Neural crest cell (in vitro differentiated cells): ENCODE measurements at places on chromosomes 4 and X. TPM values are rescaled to one million over a fixed set of nuclear protein-coding genes. Genes with fewer than 3 reads are reported as not detected.

The TBC1D8B gene
- 1.1 and 1.5 TPM in 2 replicates for total RNA-seq

The TCEAL7 gene
- 15.3 and 18.9 TPM in 2 replicates for total RNA-seq

GRCh38 chr4:55617587-55618197, 18.4 kb downstream of the NMU start:
- DNase-seq: no peak

DNA sequence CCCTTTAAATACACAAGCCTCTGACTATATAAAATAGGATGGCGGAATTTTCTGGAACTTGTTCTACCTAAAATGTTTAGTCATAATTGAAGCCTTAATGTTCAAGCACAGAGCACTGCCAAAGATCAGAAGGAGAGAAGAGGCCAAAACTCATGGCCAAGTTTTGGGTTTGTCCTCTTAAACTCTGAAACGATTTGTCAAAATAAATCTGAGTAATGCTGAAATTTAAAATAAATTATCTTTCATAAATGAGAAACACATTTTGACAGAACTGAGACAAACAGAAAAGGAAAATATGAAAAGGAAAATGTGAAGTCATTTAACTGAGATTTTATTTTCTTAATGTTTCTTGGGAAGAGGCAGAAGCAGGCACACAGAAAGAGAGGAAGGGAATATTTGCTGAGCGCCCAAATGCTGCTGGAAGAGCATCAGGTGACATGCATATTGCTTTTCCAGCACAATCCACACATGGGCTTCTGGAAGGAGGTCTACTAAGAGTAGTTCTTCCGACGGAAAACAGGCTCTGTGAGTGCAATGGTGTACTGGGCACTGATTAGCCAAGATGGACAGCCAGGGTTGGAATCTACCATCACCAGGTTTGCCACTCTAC, 47.4 kb upstream of the ZNF518B start:
- DNase-seq: no peak

- DNase-seq: no peak
These were observed 22.4 kb downstream of the GAB1 start for GRCh38 chr4:143358923-143359643.

The GAGE1 gene
- not detected in 2 replicates for total RNA-seq

DNA sequence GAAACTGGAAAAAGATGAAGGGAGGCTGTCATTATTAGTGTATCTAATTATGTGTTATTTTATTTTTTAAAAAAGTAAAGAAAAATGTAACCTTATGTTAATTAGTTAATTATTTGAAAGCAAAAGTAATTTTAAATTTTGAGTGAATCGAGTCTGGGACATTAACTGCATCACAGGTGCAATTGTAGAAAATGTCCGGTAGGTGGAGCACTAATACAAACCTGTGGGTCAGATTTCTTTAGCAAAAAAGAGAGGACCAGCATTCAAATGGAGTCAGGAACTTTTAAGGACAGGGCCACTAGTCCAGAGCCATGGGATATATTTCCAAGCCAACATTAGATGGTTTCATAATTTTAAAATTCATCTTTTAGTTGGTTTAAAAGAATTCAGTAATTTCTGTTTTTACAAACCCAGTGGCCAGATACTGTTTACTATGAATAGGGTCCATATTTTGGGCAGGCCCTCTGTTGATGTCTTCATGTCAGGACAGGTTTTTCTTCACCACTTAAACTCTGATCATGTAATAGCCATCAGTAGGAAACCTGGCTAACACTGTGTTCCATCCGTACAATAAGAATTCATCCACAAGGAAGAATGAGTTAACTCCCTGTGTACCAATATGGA, 27.2 kb downstream of the BST1 start:
- DNase-seq: no peak

The FANCB gene
- total RNA-seq: 16.1 and 19.5 TPM in 2 replicates

GRCh38 chr4:107468156-107468555, 251.9 kb downstream of the PAPSS1 start:
- DNase-seq: no peak

DNA sequence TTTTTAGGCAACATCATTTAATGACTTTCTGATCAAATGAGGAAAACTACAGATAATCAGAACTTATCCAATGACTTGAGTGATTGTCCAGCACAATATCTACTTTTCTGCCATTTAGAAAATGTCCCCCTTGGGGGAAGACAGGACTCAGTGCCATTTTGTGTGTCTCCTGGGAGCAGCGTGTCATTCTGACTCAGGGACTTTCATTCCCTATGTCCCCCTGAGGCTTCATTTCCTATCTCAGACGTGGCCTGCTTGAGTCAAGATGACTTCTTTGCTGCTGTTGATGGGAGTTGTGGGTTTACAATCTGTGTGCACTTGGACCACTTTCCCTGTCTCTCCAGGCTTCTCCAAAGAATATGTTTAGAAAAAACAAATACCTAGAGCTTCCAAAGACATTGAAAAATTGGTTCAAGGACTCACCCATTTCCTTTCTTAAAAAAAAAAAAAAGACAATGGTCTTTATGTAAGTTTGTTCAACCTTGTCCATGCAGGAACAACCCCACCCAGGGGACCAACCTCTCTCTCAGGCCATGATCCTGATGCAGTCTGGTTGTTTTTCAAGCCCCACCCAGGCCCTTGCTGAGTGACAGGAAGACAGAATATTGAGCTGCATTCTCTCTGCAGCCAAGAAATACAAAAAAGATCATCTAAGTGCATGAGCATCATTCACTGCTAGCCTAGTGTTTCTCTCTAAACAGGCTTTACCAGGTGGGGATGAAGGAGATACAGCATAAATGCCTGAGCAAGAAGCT, 34.3 kb upstream of the TMEM154 start:
- no peak for DNase-seq

DNA sequence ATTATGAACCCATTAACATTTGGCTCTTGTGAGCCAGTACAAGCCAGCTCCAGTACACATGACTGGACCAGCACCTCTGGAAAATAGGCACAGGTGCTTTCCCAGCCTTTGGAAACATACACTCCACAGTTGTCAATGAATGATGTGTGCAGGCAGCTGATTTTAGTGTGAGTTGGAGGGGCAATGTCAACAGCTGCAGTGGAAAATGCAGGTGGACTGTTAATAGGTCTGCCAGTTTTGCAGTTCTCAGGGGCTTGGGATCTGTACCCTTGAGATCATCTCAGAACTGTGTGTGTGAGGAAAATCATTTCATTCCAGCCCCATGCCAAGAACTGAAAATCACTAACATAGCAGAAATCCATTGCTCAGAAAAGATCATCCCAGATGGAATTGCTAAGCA, 81.7 kb upstream of the CHRDL1 start:
- no peak for DNase-seq

The DGAT2L6 gene
- not detected in 2 replicates for total RNA-seq

- DNase-seq: no peak
These were observed 235.8 kb upstream of the AADAT start for GRCh38 chr4:170325599-170325998.

- no peak for DNase-seq
These were observed 45.3 kb downstream of the SLC9A6 start for GRCh38 chrX:136030303-136031191.

- DNase-seq: no peak
These were observed 9.4 kb downstream of the ADH6 start for GRCh38 chr4:99209671-99210070.

The VCX2 gene
- total RNA-seq: not detected in 2 replicates

The AKAP4 gene
- total RNA-seq: not detected in 2 replicates

The PNMA3 gene
- total RNA-seq: 9.8 and 10.0 TPM in 2 replicates

The ATRX gene
- 110 and 115 TPM in 2 replicates for total RNA-seq

- DNase-seq: no peak
These were observed 38.2 kb upstream of the PRDM5 start for GRCh38 chr4:120960656-120961267.

DNA sequence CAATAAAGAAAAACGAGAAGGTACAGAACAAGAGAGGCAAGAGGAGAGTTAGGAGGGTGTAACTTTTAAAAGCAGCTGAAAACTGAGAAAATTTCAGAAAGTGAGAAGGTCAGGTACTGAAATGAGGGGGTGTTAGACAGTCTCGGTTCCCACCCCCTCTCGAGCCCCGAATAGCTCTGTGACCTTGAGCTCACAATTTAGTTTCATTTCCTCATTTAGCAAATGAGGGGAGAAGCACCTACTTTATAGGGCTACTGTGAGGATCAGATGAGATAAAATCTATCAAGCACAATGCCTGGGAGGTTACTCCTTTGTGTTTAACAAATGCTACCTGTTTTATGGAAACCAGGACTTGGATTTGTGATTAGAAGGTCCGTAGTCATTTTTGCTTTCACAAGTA, 4.9 kb downstream of the UGT8 start:
- DNase-seq: no peak
